Liver (tissue), 10 donors: ENCODE measurements at places on chromosomes 7 and 10. TPM values are rescaled to one million over a fixed set of nuclear protein-coding genes. Genes with fewer than 3 reads are reported as not detected.
A peak's percentile ranks its signal among the peaks of the same experiment; 100 is the strongest.

DNA sequence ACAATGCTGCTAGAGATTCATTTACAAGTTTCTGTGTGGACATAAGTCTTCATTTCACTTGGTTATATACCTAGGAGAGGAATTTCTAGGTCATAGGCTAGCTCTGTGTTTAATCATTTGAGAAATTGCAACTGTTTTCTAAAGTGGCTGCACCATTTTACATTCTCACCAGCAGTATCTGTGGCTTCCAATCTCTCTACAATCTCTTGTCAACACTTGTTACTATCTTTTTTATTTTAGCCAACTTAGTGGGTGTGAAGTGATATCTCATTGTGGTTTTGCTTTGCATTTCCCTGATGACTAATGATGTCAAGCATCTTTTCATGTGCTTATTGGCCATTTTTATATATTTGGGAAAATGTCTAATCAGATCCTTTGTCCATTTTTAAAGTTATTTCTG, 53.0 kb upstream of the DRGX start:
- no peak overlapping the region for H3K27ac ChIP-seq
- no peak for DNase-seq
- H3K4me1 ChIP-seq = no peaks in the 10 kb centered on the region
- H3K27me3 ChIP-seq = no peaks in the 10 kb centered on the region

- H3K36me3 ChIP-seq = no peaks in the 10 kb centered on the region
- H3K4me1 ChIP-seq = peaks cover 75% of the 10 kb centered on the region
- H3K27me3 ChIP-seq = no peaks in the 10 kb centered on the region
- DNase-seq = no peak
- peak overlapping the region; percentile 85 for H3K4me3 ChIP-seq
Measured at GRCh38 chr7:36154255-36155212, 1.5 kb downstream of the EEPD1 start.

DNA sequence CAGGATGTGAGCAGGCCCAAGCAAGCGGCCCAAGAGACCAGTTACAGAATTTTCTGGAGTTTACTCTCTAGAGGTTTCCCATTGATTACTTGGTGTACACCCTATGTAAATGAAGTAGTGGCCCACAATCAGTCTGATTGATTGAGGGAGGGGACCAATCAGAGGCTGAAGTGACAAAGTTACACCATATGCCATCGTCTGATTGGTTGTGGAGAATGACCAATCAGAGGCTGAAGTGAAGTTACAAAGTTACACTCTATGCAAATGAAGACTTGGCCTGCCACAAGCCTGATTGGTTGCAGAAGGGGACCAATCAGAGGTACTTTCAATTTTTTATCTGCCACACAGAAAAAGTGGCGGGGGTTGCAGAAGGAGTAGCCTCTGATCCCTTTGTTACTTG, 83.7 kb downstream of the KIF20B start:
- DNase-seq = no peak
- no peaks in the 10 kb centered on the region for H3K36me3 ChIP-seq
- no peak overlapping the region for H3K4me3 ChIP-seq
- H3K27me3 ChIP-seq = no peaks in the 10 kb centered on the region
- no peak overlapping the region for H3K27ac ChIP-seq

The TMEM229A gene
- 0.23 TPM for total RNA-seq

The PRLHR gene
- total RNA-seq = 0.08 TPM

The ACSM6 gene
- total RNA-seq = not detected

The IQUB gene
- 0.25 TPM for total RNA-seq
